ENCODE measurements at places on chromosomes 6 and 20. TPM values are rescaled to one million over a fixed set of nuclear protein-coding genes. Genes with fewer than 3 reads are reported as not detected.

RNF144B gene
- total RNA-seq: 14.5 TPM

GTF2H4 gene
- 13.0 TPM for total RNA-seq

TGM6 gene
- total RNA-seq: not detected

MATN4 gene
- total RNA-seq: 0.68 TPM

CNBD2 gene
- total RNA-seq: 5.0 TPM

UNC93A gene
- 0.76 TPM for total RNA-seq

DNA sequence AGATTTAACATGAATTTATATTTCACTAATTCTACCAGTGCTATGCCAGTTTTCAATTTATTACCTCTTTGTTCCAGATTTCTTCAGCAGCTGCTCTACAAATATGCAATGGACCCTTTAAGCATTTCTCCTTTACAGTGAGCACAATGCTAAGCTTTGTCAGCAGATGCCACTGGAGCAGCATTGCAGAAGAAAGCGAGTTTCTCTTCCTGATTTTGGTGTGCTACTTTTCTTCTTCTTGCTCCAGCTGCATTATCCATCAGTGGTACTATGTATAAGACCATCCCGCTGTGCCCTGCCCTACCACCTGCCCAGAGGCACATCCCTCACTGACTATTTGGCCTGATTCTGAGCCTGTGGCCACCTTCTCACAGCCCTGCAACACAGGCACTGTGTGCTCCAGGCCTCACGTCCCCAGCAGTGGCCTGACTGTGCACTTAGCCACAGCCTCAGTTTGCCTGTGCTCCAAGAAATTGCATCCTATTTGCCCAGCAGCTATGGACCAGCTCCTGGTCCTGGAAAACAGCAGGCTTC is 84.1 kb downstream of the TNFAIP3 start:
- H3K27me3 ChIP-seq: no peaks in the 10 kb centered on the region
- H3K4me1 ChIP-seq: no peaks in the 10 kb centered on the region
- no peak overlapping the region for H3K27ac ChIP-seq
- H3K4me3 ChIP-seq: no peak overlapping the region
- DNase-seq: no peak

GRCh38 chr20:20161611-20162010 is 109.3 kb downstream of the CFAP61 start:
- H3K27ac ChIP-seq: no peak overlapping the region
- no peak overlapping the region for H3K4me3 ChIP-seq
- no peaks in the 10 kb centered on the region for H3K27me3 ChIP-seq
- H3K36me3 ChIP-seq: no peaks in the 10 kb centered on the region
- DNase-seq: no peak

DNA sequence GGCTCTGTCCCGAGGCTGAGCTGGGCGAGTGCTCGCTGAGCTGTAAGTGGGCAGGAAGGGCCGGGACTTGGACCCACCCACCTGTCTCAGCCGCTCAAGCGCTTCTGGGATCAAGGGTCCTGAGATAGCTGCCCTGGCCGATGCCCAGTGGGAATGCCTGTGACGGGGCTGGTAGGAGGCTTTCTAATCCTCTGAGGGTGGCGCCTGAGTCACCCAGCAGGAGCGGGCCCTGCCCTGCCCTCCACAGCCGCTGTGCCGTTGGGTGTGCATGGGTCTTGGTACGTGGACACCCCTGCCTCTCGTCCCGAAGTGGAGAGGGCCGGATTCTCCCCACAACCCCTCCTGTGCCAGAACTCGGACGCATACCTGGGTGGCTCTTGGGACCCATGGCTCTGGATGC is 43.1 kb upstream of the GATA5 start:
- no peak overlapping the region for H3K4me3 ChIP-seq
- H3K27me3 ChIP-seq: no peaks in the 10 kb centered on the region
- no peak for DNase-seq
- no peak overlapping the region for H3K27ac ChIP-seq
- H3K4me1 ChIP-seq: no peaks in the 10 kb centered on the region
- H3K36me3 ChIP-seq: no peaks in the 10 kb centered on the region

- no peak overlapping the region for H3K4me3 ChIP-seq
- DNase-seq: no peak
- H3K27ac ChIP-seq: no peak overlapping the region
- H3K27me3 ChIP-seq: no peaks in the 10 kb centered on the region
- H3K4me1 ChIP-seq: peaks cover 5% of the 10 kb centered on the region
- H3K36me3 ChIP-seq: no peaks in the 10 kb centered on the region
These were observed 43.2 kb downstream of the TMEM242 start for GRCh38 chr6:157280157-157280556.

DNA sequence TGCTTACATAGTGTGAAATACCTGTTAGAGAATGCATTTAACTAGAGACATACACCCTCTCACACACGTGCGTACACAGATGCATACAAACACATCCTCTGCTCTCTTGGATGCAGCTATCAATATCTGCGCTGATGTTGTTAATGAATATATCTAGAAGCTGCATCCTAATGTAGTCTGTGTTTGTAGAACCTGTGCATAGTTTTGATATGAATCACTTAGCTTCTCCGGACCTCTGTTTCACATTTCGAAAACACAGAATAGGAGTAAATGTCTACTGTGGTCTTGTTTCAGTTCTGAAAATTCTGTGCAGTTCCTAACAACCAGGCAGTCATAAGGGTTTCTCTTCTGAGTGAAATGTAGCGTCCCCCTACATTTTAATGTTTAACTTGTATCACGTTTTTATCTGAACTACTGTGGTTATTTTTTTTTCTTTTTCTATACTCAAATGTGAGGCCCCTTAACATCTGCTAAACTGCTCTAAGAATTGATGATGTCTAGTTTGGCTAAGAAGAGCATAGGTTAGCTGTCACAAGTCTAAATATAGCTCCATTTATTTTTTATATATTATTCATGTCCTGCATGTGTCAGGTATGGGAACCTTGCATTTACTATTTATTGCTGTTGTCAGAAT is 254.5 kb downstream of the TMEM242 start:
- DNase-seq: no peak
- H3K27me3 ChIP-seq: no peaks in the 10 kb centered on the region

DNA sequence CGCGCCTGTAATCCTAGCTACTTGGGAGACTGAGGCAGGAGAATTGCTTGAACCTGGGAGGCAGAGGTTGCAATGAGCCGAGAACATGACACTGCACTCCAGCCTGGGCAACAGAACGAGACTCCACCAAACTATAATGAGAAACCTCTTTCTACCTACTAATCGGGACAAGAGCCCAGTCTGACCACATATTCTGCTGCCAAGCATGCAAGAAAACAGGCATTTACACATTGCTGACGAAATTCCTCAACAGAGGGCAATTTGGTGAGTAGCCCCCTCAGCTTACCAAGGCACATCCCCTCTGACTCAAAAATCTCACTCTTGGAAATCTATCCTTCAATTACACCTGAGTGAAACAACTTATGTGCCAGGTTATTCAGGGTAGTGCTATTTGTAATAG is 81.2 kb downstream of the SLC23A2 start:
- no peaks in the 10 kb centered on the region for H3K36me3 ChIP-seq
- DNase-seq: no peak
- no peak overlapping the region for H3K27ac ChIP-seq
- H3K4me1 ChIP-seq: peaks cover 18% of the 10 kb centered on the region
- H3K27me3 ChIP-seq: no peaks in the 10 kb centered on the region

DNA sequence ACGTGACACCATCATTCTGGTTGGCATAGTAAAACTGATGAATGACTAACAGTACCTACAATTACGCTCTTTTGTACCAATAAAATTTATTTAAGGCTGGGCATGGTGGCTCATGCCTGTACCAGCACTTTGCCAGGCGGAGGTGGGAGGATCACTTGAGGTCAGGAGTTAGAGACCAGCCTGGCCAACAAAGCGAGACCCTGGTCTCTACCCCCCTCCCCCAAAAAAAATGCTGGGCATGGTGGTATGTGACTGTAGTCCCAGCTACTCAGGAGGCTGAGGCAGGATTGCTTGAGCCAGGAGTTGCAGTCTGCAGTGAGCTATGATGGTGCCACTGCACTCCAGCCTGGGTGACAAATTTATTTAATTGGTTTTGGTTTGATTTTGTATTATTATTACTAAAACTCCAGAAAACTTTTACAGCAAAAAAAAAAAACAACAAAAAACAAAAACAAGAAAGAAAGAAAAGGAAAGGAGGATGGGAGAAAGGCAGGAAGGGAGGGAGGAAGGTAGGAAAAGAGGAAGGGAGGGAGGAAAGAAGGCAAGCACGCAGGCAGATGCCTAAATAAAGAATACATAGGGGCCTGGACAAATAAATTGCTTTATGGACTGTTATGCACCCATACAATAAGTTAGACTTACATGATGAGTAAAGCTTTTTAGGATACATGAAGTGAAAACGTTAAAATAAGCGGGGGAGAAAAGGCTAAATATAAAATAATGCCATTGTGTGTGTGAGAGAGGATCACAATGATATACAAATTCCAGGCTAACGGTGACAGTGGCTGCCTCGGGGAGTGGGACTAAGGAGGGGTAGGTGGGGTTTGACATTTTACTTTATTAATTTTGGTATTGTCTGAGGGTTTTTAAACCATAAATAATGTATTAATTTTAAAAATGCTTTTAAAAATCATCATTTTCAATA is 682 bp upstream of the ZSCAN9 start:
- peaks cover 30% of the 10 kb centered on the region for H3K4me1 ChIP-seq
- DNase-seq: no peak
- H3K4me3 ChIP-seq: peak overlapping the region; percentile 70
- no peaks in the 10 kb centered on the region for H3K36me3 ChIP-seq
- H3K27me3 ChIP-seq: peaks cover 4% of the 10 kb centered on the region

- no peak overlapping the region for H3K4me3 ChIP-seq
- no peaks in the 10 kb centered on the region for H3K27me3 ChIP-seq
- peaks cover 8% of the 10 kb centered on the region for H3K4me1 ChIP-seq
- no peak overlapping the region for H3K27ac ChIP-seq
- no peak for DNase-seq
These were observed 59.0 kb downstream of the IGF2R start for GRCh38 chr6:160027931-160028330.

DNA sequence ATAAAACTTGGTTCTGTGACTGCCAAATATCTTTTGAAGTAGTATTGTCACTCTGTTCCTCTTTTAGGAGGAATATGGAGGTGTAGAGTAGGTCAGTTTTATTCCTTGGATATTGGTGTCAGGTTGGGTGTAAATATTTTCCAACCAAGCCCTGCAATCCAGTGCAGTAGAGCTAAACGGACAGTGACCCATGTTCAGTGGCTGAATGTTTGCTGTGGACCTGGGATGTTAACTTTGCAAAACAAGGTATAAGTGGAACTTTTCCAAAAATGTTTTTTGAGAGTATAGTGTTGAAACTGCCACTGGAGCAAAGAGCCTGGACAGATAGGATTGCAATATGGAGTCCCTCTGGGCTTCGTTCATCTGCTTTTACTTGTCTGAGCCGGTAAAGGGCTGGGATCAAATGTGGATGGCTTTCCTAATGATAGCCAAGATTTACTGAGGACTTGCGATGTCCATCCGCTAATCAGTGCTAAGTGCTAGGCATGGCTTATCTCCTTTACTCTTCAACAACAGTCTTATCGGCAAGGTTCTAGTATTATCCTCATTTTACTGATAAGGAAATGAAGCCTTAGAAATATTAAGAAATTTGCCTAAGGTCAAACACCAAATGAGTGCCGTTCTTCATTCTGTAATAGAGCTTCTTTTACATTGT is 69.0 kb upstream of the BACH2 start:
- H3K36me3 ChIP-seq: no peaks in the 10 kb centered on the region
- H3K27me3 ChIP-seq: no peaks in the 10 kb centered on the region
- H3K4me1 ChIP-seq: peaks cover 4% of the 10 kb centered on the region
- H3K4me3 ChIP-seq: no peak overlapping the region

DNA sequence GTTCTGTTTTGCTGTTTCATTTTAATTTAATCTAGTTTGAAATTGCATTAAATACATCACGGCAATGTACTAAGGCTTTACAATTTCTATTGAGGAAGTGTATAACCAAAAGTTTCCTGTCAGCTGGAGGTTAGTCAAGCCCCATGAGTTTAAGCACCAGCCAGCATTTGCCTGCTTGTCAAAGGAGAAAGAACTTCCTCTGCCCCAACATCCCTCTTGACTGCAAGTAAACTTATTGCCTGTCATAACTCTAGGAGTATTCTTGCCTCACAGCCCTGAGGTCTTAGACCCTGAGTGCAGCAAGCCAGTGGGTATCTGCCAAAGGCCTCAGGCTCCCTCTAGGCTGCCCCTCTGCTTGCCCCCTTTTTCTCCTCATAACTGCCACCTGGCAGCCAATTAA is 106.7 kb upstream of the INSM1 start:
- H3K4me1 ChIP-seq: no peaks in the 10 kb centered on the region
- DNase-seq: no peak

- H3K4me1 ChIP-seq: peaks cover 20% of the 10 kb centered on the region
- peaks cover 5% of the 10 kb centered on the region for H3K36me3 ChIP-seq
- H3K27ac ChIP-seq: no peak overlapping the region
- no peak overlapping the region for H3K4me3 ChIP-seq
- no peak for DNase-seq
These were observed 42.1 kb upstream of the CDH22 start for GRCh38 chr20:46350201-46350985.

GRCh38 chr6:108690326-108691049 is 129.8 kb downstream of the FOXO3 start:
- peak overlapping the region; percentile 80 for H3K27ac ChIP-seq
- no peak for DNase-seq
- H3K36me3 ChIP-seq: peaks cover 23% of the 10 kb centered on the region
- H3K4me1 ChIP-seq: peaks cover 28% of the 10 kb centered on the region

- H3K27me3 ChIP-seq: no peaks in the 10 kb centered on the region
- H3K4me1 ChIP-seq: peaks cover 4% of the 10 kb centered on the region
- DNase-seq: no peak
- no peaks in the 10 kb centered on the region for H3K36me3 ChIP-seq
- H3K27ac ChIP-seq: no peak overlapping the region
- no peak overlapping the region for H3K4me3 ChIP-seq
These were observed 5.2 kb downstream of the UNC5CL start for GRCh38 chr6:41033776-41034175.

DNA sequence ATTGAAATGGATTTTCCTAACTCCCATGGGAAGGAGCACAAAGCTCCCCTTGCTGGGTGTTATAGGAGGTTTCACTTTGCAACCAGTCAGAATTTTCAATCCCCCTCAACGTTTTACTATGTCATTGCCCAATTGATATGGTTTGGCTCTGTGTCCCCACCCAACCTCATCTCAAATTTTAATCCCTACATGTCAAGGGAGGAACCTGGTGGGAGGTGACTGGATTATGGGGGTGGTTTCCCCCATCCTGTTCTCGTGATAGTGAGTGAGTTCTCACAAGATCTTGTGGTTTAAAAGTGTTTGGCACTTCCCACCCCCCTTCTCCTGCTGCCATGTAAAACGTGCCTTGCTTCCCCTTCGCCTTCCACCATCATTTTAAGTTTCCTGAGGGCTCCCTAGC is 62.9 kb downstream of the ZMYND8 start:
- H3K4me1 ChIP-seq: no peaks in the 10 kb centered on the region
- no peak overlapping the region for H3K27ac ChIP-seq
- H3K36me3 ChIP-seq: peaks cover 100% of the 10 kb centered on the region
- no peak overlapping the region for H3K4me3 ChIP-seq
- no peak for DNase-seq

GRCh38 chr20:35490736-35491181 is 35.4 kb downstream of the CEP250 start:
- H3K4me3 ChIP-seq: peak overlapping the region; percentile 36
- peaks cover 29% of the 10 kb centered on the region for H3K36me3 ChIP-seq
- H3K27ac ChIP-seq: no peak overlapping the region

GRCh38 chr6:36323062-36323461 is 13.6 kb downstream of the BNIP5 start:
- no peak overlapping the region for H3K27ac ChIP-seq
- no peaks in the 10 kb centered on the region for H3K4me1 ChIP-seq
- no peak for DNase-seq
- no peaks in the 10 kb centered on the region for H3K27me3 ChIP-seq
- H3K4me3 ChIP-seq: no peak overlapping the region

All from esophagus squamous epithelium (tissue), 5 donors.